ENCODE measurements at places on chromosomes 12 and 14. TPM values are rescaled to one million over a fixed set of nuclear protein-coding genes. Genes with fewer than 3 reads are reported as not detected.

DNA sequence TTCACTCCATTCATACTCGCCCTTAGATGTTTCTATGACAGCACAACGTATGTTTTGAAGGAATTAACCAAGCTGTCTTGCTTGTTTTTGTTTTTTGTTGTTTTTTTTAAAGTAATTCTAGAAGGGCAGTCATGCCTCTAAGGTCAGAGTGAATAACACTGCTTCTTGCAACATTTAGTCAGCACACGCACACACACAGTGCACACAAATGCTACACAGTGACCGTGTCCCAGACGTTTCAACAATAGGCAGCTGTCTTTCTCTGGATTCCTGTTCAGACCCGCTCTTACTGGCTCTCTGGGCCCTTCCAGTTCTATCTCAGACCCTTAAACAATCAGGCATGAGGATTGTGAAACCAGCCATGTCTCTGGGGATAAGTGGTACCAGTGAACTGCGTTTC, 351.0 kb upstream of the FKBP4 start:
- DNase-seq, result no peak
- no peaks in the 10 kb centered on the region for H3K4me1 ChIP-seq
- no peak overlapping the region for H3K4me3 ChIP-seq

DNA sequence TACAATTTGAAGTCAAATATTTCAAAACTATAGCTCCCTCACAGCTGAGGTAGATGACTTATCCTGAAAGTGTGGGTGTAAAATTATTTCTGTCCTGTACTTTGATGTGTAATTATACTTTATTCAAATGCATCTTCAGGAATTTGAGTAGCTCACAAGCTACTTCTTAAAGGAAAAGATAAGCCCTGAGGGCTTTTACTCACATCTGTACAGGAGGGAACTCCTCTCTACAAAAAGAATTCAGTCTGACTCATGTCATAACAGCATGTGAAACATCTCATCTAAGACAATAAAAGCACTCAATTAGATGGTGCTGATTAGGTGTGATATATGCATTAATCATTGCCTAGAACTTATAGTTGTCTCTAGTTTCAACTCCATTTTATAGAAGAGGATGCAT, 452.0 kb downstream of the PRKD1 start:
- H3K36me3 ChIP-seq, result no peaks in the 10 kb centered on the region
- DNase-seq, result no peak
- H3K27ac ChIP-seq, result no peak overlapping the region

GRCh38 chr12:39443929-39444209, 949 bp upstream of the KIF21A start:
- peak; percentile 2 for DNase-seq
- H3K27me3 ChIP-seq, result no peaks in the 10 kb centered on the region
- peaks cover 9% of the 10 kb centered on the region for H3K4me1 ChIP-seq
- H3K36me3 ChIP-seq, result no peaks in the 10 kb centered on the region
- peak overlapping the region; percentile 66 for H3K27ac ChIP-seq
- H3K4me3 ChIP-seq, result peak overlapping the region; percentile 75

DNA sequence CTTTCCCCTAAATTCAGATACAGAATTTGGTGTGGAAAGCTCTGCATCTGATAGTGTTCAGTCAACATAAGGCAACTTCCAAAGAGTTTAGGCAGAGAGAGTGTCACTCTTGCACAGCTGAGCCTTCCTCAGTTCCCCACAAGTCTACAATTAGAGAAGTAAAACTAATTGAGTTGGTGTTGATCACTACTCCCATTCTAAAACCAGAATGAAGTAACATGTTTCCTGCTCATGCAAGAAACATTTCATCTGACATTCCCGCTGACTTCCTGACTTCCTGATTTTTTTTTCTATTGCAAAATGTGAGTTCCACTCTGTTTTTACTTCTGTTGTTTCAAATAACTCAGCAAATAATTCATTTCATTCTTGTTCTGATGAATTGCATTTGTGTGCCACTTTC, 271.0 kb downstream of the ALG10B start:
- H3K27me3 ChIP-seq, result no peaks in the 10 kb centered on the region
- H3K36me3 ChIP-seq, result no peaks in the 10 kb centered on the region
- H3K4me1 ChIP-seq, result no peaks in the 10 kb centered on the region
- H3K4me3 ChIP-seq, result no peak overlapping the region
- DNase-seq, result no peak

DNA sequence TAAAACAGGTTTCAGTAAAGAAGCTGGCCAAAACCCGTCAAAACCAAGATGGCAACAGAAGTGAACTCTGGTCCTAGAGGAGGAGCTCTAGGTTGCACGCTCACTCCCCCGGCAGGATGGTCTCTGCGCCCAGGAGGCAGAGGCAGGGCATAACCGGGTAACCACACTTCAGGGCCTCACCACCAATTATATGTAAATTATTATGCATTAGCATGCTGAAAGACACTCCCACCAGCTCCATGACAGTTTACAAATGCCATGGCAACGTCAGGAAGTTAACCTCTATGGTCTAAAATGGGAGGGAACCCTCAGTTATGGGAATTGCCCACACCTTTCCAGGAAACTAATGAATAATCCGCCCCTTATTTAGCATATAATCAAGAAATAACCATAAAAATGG, 20.1 kb upstream of the SLC6A12 start:
- no peak for DNase-seq
- no peak overlapping the region for H3K4me3 ChIP-seq
- no peaks in the 10 kb centered on the region for H3K36me3 ChIP-seq

- no peak for DNase-seq
- H3K36me3 ChIP-seq, result no peaks in the 10 kb centered on the region
- H3K4me3 ChIP-seq, result no peak overlapping the region
- no peak overlapping the region for H3K27ac ChIP-seq
These were observed 498.4 kb downstream of the PCNX1 start for GRCh38 chr14:71405676-71406075.

DNA sequence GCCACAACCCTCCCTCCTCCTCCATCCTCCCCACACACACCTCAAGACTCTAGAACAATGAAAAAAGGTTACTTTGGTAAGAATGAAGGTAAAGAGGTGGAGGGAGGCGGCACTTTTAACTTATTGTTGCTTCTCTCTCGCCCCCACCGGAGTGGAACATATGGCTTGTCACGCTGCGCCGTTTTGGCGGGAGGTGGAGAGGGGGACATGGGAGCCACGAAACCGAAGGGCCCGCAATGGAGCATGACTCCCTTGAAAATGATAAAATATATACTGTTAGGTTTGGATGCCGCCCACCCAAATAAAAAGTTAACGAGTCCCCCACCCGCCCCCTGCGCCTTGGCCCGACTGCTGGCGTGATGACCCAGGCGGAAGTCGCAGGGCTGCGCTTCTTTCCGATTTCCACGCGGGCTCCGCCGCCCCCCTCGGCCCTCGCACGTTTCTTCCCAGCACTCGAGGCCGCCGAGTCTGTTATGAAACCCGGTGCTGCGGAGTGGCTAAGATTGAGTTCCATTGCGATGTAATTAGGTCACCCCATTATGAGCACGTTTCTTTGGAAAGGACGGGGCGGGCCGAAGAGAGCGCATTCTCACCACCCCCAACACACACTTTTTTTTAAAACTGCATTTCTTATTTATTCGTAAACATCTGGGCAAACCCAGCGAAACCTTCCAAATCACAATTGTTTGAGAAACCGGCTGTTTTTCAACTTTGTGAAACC, 1.4 kb upstream of the ZFP36L1 start:
- peak overlapping the region; percentile 91 for H3K4me3 ChIP-seq
- H3K4me1 ChIP-seq, result peaks cover 11% of the 10 kb centered on the region
- H3K27me3 ChIP-seq, result no peaks in the 10 kb centered on the region

DNA sequence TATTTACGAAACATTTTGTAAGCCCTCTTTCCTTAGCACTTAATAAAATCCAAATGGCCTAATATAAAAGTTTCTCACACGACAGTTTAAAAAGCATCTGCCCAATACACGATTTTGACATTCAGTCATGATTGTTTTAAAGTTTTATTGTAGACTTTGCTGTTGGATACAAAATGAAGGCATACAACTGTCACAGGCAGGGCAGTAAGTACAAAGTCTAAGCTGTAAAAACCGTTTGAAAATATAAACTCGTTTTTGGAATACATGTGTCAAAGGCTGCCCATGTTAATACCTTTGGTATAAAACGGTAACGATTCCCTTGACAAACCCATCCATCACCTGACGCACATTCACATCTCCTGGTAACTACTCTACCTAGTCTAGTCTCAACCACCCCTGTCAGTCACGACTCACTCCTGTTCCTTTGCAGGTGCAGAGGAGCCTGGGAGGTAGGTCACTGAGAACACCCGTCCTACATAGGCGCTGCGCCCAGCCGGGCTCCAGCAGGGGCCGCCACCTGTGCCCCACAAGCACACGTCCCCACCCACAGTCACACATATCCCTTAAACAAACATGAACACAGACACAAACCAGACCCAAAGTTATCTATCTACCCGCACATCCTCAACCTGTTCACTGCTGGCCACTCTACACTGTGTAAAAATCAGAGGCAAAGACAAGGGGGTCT, 27.1 kb downstream of the KCTD10 start:
- DNase-seq, result no peak
- peaks cover 82% of the 10 kb centered on the region for H3K36me3 ChIP-seq
- no peaks in the 10 kb centered on the region for H3K27me3 ChIP-seq

DNA sequence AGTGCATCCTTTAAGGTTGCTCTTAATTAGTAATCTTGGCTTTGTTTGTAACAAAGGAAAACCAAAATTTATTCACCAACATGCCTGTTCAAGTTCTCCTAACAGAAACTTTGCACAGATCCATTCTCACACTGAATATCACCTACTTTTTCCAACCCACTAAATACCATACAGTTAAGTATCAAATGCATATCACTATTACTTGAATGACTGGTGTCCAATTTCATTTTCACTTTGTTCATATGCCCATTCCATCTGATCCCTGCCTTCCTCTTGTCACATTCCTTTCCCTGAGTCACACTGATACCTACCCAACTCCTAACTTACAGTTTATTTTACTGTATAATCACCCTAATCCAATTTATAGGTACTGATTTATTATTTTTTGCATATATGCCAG, 286.4 kb downstream of the NELL2 start:
- H3K27me3 ChIP-seq, result no peaks in the 10 kb centered on the region
- no peak for DNase-seq
- no peaks in the 10 kb centered on the region for H3K4me1 ChIP-seq

The GALNT9 gene
- not detected for polyA plus RNA-seq

The RERG gene
- polyA plus RNA-seq, result not detected

The GNB3 gene
- 0.23 TPM for polyA plus RNA-seq

The ACTN1 gene
- 390 TPM for polyA plus RNA-seq

The IPO8 gene
- 16.0 TPM for polyA plus RNA-seq

The SLC4A8 gene
- 0.13 TPM for polyA plus RNA-seq

The CCDC38 gene
- 0.08 TPM for polyA plus RNA-seq

The NRIP2 gene
- polyA plus RNA-seq, result 2.0 TPM

The TC2N gene
- polyA plus RNA-seq, result 167 TPM

The AMIGO2 gene
- 27.0 TPM for polyA plus RNA-seq

All from naive thymus-derived CD4-positive, alpha-beta T cell (primary cell).